Thoracic aorta (tissue), 2 donors: ENCODE measurements at places on chromosomes 2 and 18. TPM values are rescaled to one million over a fixed set of nuclear protein-coding genes. Genes with fewer than 3 reads are reported as not detected.

Gene CD28
- total RNA-seq = 4.3 TPM

Gene LIMS3
- total RNA-seq = 16.3 TPM

Gene NDUFV2
- total RNA-seq = 94.9 TPM

Gene EVX2
- total RNA-seq = not detected

Gene C1QL2
- total RNA-seq = not detected

Gene OXER1
- total RNA-seq = 4.6 TPM

Gene GRB14
- total RNA-seq = 4.7 TPM

Gene PTPRN
- not detected for total RNA-seq

Gene ATIC
- total RNA-seq = 30.2 TPM

Gene PROKR1
- not detected for total RNA-seq

Gene CCDC102B
- 24.6 TPM for total RNA-seq
